ENCODE measurements at places on chromosomes 5 and 9. TPM values are rescaled to one million over a fixed set of nuclear protein-coding genes. Genes with fewer than 3 reads are reported as not detected.
A peak's percentile ranks its signal among the peaks of the same experiment; 100 is the strongest.

The FBP2 gene
- 0.38 TPM for total RNA-seq

The HARS2 gene
- total RNA-seq = 23.4 TPM

The FOXD4L3 gene
- 0.94 TPM for total RNA-seq

The FOXD4L6 gene
- 0.09 TPM for total RNA-seq

The IFNA13 gene
- total RNA-seq = not detected

- no peaks in the 10 kb centered on the region for H3K27me3 ChIP-seq
- DNase-seq = peak; percentile 73
- H3K27ac ChIP-seq = peak within 1 kb of the TSS; percentile 98
- H3K36me3 ChIP-seq = peaks cover 28% of the 10 kb centered on the region
- peaks cover 50% of the 10 kb centered on the region for H3K4me1 ChIP-seq
- H3K4me3 ChIP-seq = peak within 1 kb of the TSS; percentile 96
Observed at GRCh38 chr9:128127568-128127989, at the start of gene PTGES2. PTGES2 (minus strand) TSS chr9:128127729; CDS start chr9:128127717, 12 bp downstream.

GRCh38 chr9:19148187-19148586 lies 20.9 kb upstream of the PLIN2 start:
- H3K36me3 ChIP-seq = no peaks in the 10 kb centered on the region
- H3K4me3 ChIP-seq = no peak overlapping the region
- no peaks in the 10 kb centered on the region for H3K27me3 ChIP-seq
- no peak for DNase-seq

DNA sequence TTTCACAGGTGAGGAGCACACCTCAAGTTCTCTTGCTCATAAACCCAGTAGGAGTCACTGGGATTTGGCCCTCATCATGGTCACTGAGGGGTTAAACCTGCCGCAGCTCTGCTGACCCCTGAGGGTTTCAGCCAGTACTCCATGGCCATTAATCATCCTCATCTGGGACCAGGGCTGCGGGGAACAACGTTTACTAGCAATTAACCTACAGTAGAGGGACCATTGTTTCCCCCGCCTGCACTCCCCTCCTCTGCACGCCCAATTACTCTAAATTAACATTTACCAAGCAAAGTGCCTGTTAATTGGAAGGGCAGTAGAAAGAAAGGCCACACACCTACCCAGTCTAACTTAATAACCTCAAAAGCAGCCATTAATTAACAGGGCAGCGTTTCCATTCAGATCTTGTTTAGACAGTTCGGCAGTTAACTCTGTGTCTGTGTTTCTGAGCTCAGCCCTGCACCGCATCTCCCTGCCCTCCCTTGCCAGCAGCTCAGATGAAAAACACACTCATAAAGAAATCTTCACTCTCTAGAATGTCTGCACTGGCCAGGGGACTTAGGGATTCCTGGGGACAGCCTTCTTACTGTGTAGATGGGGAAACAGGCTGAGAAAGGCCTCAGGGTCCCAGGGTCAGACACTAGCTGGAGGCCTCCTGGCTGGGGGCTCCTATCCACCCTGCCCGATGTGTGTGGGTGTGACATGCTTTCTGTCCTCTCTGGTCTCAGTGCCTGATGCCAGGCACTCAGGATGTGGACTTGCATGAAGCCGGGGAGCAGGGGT lies 51.6 kb downstream of the ALG2 start:
- no peak overlapping the region for H3K4me3 ChIP-seq
- peaks cover 3% of the 10 kb centered on the region for H3K4me1 ChIP-seq
- H3K27me3 ChIP-seq = no peaks in the 10 kb centered on the region
- DNase-seq = no peak
- no peaks in the 10 kb centered on the region for H3K36me3 ChIP-seq
- H3K27ac ChIP-seq = no peak overlapping the region

DNA sequence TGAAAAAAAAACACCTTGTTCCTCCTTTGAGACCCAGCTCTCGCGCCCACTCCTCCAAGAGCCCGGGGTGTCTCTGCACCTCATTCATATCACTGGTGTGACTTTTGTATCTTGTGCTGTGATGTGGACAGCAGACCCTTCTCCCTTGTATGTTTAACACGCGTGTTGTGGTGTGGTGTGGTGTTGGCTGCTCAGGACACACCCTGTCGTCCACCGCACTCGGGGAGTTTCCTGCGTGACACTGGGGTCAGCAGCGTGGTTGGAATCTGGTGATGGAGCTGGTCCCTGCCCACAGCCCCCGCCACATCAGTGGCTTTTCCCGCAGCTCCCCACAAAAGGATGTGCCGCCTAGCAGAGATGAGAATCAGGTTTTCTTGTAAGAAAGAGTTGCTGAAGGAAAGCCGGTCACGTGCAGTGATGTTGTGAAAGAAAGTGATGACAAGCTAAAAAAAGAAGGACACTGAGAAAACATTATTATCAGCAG lies 61.5 kb downstream of the TENT4A start:
- H3K27me3 ChIP-seq = no peaks in the 10 kb centered on the region
- H3K27ac ChIP-seq = no peak overlapping the region
- H3K4me3 ChIP-seq = no peak overlapping the region
- no peak for DNase-seq

DNA sequence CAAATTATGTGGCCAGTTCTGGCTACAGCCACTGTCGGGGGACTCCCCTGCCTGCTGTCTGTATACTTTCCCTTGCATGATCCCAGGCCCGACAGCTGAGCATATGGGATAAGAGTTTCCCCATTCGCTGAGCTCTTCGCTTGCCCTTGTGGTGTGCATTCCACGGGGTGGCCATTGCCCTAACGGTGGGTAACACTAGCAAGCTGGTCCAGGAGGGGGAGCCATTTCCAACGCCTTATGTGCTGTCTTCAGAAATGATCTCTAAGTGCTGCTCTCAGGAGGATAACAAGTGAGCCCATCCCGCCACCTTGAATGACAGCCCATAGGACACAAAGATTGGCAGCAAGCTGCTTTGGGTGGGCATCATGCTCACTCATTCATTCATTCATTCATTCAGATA lies 190.9 kb downstream of the FSTL4 start:
- peak; percentile 40 for DNase-seq
- H3K4me1 ChIP-seq = no peaks in the 10 kb centered on the region

DNA sequence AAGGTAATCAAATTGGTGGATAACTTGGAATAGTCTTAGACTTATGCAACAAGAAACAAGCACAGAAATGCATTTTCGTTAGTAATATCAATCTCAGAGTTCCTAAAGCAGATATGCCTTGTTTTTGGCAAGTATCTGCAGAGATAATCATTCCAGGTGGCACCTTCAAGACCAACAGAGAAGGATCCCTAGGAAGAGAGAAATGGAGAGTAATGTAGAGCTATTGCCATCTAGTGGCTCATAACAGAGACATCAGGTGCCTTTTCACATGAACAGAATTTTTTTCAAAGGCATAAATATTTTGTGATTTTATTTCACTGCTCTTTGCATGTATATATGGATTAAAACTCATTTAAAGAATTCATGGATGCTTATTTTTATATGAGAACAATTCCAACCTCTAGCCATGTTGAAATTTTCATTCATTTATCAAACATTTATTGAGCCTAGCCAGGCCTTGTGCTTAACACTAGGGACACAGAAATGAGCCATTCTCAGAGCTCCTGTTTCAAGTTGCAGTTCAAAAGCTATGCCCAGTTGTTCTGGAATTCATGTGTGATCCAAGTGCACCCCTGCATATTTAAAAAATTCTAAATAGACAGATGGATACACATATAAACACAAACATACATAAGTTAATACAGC lies 117.5 kb upstream of the OR13F1 start:
- H3K27me3 ChIP-seq = no peaks in the 10 kb centered on the region
- no peaks in the 10 kb centered on the region for H3K4me1 ChIP-seq
- no peak overlapping the region for H3K4me3 ChIP-seq
- H3K27ac ChIP-seq = no peak overlapping the region

DNA sequence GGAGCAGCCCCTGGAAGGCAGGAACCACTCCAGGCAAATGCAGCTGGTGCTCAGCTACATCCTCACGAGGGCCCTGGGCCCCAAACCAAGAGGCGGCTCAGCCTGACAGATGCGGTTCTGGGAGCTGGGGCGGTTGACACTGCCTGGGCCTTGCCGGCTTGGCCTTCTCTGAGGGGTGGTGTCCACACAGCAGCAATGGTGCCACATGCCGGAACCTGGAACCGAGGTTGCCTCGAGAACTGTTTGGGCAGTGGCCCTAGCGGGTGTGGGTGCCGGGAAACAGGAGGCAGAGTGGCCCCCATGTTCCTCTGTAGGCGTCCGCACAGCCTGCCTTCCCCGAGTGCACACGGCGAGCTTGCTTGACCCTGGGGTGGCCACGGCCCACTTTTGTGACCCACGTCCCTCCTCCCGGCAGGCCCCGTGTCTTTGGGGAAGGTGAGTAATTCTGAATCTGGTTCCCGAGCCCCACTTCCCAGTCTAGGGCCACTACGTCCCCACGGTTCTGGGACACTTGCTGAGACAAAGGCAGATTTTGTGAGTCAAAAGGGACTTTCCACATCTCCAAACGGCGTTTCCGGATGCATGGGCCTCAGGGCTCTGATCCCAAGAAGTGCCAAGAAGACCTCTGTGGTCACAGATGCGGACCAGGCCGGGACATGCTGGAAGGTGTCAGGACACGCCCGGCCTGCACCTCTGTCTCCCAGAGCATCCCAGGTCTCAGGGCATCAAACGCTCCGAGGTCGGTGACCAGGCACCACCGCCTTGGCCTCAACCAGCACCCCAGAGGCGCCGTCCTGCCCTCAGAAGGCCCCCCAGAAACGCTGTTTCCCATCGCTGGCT lies 27.7 kb upstream of the SLC12A7 start:
- DNase-seq = no peak
- H3K36me3 ChIP-seq = no peaks in the 10 kb centered on the region
- H3K4me1 ChIP-seq = peaks cover 55% of the 10 kb centered on the region
- peak overlapping the region; percentile 33 for H3K27ac ChIP-seq
- no peak overlapping the region for H3K4me3 ChIP-seq

- H3K27ac ChIP-seq = no peak overlapping the region
- no peaks in the 10 kb centered on the region for H3K27me3 ChIP-seq
- H3K4me3 ChIP-seq = no peak overlapping the region
- DNase-seq = no peak
- peaks cover 59% of the 10 kb centered on the region for H3K36me3 ChIP-seq
Observed at GRCh38 chr5:177294632-177295031, 8.9 kb downstream of the RAB24 start.

DNA sequence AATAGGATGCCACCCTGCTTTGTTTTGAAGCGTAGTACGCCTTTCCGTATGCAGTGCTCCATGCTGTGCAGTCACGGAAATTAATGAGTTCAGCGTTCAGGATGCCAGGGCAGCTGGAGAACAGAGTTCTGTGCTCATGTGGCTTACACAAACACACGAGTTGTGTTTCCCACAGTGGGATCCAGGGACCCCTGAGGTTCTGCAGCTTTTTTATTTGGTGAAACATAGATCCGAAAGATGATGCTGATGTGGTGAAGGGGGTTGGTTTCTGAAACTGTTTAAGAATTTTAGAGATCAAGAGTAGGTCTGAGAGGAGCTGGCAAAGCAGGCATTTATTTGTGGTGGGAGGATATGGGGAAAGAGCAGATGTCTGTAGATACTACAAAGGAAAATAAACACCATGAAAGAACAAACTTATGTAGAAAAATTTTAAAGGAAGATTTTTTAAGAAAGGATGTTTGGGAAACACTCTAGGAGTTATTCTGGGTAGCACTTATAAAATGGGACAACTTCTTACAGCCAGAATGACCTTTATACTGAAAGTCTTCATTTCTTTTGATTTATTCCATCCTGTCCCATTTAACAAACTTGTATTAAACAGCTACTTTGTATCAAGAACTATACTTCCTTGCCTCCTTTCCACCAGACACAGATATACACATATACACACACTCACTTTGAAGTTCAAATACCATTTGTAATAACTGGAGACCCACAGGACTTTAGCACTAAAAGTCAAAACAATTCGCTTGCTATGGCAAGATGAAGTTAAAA lies 52.7 kb downstream of the ITGA1 start:
- no peak overlapping the region for H3K27ac ChIP-seq
- H3K4me1 ChIP-seq = peaks cover 4% of the 10 kb centered on the region
- no peak overlapping the region for H3K4me3 ChIP-seq
- no peaks in the 10 kb centered on the region for H3K36me3 ChIP-seq
- H3K27me3 ChIP-seq = no peaks in the 10 kb centered on the region

DNA sequence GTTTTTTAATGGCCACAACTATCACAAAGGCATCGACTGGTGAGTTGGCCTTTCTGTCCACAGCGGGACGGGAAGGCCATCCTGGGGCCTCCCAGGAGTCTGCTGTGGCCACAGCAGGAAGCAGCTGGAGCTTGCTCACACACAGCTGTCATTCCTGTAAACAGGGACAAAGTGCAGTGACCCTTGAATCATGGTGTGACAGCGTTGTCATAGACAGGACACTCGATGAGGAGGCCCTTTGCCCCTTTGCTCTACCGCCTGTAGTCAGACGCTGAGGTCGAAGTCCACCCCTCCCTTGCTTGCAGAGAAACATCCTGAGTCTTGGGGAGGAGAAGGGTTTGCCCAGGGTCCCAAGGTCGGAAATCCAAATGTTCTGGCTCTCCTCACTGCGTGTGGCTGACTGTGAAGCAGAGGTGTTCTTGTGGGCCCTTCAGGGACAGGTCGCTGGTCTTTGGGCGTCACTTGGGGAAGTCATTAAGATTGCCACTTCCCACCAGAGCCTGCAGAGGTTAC lies 35.1 kb downstream of the NDST1 start:
- no peaks in the 10 kb centered on the region for H3K36me3 ChIP-seq
- no peak for DNase-seq
- H3K4me3 ChIP-seq = no peak overlapping the region
- H3K27me3 ChIP-seq = no peaks in the 10 kb centered on the region
- H3K27ac ChIP-seq = no peak overlapping the region

DNA sequence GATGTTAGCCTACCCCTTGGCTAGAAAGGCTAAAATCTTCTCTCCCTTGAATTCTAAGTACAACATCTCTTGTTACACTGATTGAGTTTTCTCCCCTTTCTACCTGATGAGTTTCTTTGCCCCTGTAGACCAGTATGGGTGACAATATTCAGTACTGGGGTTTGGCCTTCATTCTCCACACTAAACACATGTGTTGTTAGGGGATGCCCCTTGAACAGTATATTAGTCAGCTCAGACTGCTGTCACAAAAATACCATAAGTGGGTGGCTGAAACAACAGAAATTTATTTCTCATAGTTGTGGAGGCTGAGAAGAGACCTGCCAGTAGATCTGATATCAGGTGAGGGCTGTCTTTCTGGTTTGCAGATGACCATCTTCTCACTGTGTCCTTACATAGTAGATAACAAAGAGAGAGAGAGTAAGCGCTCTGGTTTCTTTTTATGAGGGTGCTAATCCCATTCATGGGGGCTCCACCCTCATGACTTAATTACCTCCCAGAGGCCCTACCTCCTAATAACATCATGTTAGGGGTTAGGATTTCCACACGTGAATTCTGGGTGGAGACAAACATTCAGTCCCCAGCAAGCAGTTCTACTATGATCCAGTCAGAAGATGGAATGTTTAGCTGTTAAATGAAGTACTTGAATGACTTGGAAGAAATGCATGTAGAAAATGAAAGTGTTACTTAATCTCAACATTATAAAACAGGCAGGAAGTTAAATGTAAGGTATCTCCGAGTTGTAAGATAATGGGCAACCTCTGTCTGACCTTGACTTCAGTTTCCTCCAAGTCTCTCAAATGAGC lies 17.5 kb downstream of the VLDLR start:
- H3K36me3 ChIP-seq = no peaks in the 10 kb centered on the region
- DNase-seq = no peak
- H3K4me1 ChIP-seq = no peaks in the 10 kb centered on the region
- no peaks in the 10 kb centered on the region for H3K27me3 ChIP-seq
- no peak overlapping the region for H3K4me3 ChIP-seq
